ENCODE measurements at places on chromosomes 7 and 10.

- DNase-seq = no peak
Observed at GRCh38 chr10:86586516-86586915, 64.9 kb upstream of the WAPL start.

DNA sequence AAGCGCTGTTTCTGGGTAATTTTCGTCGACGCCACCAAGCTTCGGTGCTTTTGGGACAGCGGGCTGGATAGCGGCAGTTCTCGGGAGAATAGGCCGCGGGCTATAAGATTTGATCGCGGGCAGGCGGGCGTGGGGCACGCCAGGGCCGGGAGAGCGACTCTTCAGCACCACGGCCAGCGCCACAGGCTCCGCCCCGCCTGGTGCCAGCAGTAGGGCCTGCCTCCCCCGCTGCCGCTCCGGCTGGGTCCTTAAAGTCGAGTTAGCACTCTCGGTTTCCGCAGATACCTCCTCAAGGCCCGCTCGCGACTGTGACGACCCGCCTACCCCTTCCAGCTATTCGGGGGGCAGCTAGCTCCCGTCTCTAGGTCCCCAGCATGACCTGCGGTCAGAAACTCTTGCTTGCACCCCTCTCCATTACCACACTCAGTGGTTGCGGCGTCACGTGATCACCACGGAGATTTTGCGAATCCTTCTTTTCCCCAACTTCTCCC, 9.4 kb downstream of the NXPH1 start:
- DNase-seq = no peak

DNA sequence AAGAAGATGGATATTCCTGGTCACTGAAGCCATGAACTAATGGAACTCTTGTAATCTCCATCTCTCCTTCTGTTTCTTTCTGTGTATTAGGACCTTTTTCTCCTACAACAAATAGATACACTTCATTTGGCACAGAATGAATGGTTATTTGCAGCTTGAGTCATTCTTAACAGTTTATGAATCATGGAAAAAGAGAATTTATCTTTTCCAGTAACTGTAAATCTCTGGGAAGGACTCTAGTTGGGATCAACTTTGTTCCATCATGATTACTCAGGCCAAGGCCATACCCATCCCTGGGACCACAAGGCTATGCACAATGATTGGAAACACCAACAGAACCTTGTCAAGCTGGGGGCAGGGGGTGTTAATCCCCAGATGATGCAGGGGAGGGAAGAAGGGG, 36.1 kb upstream of the MDFIC start:
- no peak for DNase-seq

- DNase-seq = no peak
Observed at GRCh38 chr7:38222481-38223096, 44.5 kb downstream of the STARD3NL start.

DNA sequence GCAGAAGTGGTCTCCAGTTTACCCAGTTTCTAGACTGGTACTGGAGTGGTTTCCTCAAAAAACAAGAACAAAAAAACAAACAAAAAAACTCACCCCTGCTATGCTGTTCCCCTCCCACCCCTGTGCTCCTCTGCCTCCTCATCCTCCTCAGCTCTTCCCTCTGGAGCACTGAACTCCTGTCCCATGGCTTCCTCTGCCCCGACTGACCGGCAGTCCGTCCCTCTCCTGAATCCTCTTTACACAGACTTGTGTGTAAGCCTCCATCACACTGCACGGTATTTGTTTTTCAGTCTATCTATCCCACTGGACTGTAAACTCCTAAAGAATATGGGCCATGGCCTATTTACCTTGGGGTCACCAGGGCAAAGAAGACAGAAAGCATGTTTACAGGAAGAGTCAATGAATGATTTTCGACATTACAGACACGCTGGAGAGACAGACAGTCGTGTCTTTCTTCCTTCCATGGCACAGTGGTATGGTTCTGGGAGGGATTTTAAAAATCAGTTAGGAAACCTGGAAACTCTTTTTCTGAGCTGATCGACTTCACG, 265.3 kb downstream of the GLI3 start:
- DNase-seq = no peak

DNA sequence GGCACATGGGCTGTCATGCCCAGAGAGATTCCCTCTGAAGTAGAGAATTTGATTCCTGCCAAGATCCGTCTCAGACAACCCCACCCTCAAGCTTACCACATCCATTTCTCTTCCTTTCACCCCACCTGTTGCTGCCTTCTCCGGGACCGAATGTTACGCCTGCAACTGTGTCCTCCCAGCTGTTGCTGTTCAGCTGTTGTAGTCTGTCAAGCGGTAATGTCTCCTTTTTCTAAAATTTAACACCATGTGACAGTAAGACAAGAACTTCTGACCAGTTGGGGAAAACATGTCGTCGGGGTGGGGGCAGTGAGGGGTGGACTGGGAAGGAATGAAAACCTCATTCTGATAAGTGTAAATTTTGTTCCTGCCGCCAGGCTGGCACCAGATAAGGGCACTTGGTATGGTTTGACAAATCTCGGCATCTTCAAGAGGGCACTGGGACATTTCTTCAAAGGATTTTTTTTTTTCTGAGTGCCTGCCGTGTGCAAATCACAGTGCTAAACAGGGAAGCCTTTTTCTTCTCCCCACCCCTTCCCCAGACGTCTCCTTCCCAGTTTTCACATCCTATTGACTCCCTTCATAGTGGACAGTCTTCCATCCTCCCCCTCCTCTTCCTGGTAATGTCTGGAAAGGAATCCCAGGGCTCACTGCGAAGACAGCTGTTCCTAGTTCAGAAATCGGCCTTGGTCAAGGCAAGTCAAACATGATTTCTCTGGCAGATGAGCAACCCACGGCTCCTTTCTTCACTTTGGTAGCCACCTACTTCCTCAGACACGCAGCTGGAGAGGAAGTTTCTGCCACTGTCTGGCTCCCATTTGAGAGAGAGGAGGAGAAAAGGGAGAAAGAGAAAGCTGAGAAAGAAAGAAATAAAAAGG, 5.0 kb upstream of the CELF2 start:
- no peak for DNase-seq

DNA sequence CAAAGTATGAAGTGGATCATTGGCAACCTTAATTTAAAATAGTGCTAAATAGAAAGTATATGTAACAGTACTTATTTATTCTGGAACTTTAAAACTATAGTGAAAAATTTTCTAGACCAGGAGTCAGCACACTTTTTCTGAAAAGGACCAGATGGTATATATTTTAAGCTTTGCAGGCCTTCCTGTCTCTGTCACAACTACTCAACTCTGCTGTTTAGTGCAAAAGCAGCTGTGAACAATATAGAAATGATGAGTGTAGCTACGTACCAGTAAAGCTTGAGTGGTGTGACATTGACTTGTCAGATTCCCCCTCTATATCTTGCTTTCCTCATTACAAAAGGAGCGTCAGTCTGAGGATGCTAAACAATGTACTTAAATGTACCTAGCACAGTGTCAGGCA, 88.1 kb upstream of the IGFBP3 start:
- no peak for DNase-seq

DNA sequence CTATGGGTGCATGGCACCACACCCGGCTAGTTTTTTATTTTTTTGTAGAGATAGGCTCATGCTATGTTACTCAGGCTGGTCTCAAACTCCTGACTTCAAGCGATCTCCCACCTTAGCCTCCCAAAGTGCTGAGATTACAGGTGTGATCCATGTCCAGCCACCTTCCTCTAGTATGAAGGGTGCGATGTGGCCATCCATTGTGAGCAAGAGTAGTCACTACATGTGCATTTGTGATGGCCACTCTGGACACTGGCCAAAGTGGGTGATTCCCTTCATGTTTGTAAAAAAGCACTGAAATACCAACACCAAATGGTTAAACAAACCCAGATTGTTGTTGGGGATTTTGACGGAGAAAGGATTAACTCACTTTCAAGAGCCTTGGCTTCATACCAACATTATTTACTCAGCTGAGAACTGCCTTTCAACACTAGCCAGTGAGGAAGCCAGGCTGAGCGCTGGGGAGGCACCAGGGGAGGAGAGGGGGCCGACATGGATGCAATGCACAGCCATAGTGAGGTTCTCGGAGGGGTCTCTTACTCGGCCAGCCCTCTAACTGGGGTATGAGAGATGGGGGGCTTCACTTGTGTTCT, 198.1 kb upstream of the LYZL2 start:
- no peak for DNase-seq

DNA sequence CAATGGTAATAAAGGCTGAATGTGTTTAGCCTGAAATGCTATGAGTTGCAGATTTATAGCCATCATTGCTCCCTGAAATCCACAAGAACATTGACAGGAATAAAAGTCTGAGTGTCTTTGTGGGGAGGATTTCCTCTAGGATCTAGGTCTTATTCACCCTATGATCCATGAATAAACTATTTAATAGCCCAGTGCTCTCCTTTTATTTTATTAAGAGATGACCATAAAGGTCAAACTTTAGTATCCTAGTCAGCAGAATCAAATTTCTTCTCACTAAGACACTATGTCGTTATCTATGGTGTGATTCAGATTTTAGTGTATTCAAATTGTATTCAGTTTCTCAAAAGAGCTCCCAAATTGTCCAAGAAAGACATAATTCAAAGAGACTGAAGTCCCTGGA, 67.8 kb upstream of the AKR1E2 start:
- DNase-seq = no peak

- DNase-seq = no peak
Observed at GRCh38 chr10:87750001-87750671, 67.9 kb downstream of the ATAD1 start.

- no peak for DNase-seq
Observed at GRCh38 chr10:95864906-95865813, 42.6 kb upstream of the CC2D2B start.

DNA sequence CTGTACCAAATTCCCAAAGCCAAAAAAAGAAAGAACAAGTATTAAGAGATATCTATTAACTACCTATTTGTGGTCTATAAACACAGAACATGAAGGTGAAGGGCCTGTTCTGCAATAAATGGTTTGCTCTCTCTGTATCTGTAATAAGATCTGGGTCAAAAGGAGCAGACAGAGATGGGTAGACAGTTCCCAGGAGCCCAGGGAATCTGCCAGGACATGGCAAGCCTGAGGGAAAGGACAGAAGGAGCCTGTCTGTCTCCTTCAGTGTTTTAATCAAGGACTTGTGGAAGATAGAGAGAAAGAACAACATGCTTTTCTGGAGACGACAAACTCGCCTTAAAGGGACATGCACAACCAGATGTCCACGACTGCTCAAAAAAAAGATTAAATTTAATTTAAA, 165.7 kb downstream of the ELMO1 start:
- DNase-seq = no peak

GRCh38 chr7:12244694-12245093, 33.6 kb downstream of the TMEM106B start:
- no peak for DNase-seq

DNA sequence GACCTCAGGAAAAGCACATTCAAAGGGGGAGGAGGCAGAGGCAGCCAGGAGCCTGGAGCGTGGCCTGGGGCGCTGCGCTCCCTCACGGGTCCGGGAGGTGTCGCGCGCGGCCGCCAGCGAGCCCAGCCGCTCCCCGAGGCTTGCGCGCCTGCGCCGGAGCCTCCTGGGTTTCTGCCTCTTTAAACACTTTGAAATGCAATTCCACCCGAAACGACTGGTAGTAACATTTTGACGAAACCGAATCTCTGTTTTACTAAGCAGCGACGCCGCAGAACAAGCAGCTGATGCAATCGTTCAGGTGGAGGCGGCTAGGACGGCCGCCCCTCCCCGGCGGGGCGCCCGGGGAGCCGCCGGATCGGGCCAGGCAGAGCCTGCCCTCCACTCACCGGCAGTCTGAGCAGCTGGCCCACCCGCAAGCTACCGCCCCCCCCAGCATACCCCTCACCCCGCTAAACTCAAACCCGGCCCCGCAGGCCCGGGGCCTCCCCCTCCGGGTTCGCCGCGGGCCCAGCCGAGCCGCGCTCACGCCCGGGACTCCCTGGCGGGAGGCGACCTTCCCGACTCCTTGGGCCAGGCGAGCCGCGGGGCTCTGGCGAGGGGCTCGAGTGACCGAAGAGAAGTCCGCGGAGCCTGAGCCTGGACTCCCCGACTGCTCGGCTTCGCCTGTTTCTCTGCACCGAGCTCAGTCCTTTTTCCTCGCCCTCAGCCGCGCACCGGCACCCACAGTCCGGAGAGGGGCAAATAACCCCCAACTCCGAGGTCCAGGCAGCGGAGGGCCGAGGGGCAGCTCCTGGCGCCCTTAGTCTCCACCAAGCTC, 3.2 kb downstream of the MKX start:
- DNase-seq = no peak

GRCh38 chr10:76939933-76940468, 697.6 kb downstream of the KCNMA1 start:
- peak; percentile 0 for DNase-seq

DNA sequence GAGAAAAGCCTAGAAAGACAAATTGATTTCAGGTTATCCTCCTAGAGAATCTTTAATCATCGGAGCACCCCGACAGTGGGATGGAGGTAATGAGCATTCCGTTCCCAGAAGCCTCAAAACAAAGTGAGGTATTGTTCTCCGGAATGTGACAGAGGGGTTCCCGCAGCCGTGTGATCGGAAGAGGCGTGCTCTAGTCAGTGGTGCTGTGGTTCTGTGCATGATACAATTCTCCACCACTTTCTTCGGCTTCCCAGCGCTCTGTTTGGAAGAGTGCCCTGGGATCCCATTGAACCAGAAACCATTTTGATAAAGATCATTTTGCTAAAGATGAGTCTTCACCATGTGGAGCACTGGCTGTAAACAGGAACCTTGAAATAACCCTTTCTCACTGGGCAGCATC, 434.6 kb downstream of the PAXIP1 start:
- DNase-seq = no peak

DNA sequence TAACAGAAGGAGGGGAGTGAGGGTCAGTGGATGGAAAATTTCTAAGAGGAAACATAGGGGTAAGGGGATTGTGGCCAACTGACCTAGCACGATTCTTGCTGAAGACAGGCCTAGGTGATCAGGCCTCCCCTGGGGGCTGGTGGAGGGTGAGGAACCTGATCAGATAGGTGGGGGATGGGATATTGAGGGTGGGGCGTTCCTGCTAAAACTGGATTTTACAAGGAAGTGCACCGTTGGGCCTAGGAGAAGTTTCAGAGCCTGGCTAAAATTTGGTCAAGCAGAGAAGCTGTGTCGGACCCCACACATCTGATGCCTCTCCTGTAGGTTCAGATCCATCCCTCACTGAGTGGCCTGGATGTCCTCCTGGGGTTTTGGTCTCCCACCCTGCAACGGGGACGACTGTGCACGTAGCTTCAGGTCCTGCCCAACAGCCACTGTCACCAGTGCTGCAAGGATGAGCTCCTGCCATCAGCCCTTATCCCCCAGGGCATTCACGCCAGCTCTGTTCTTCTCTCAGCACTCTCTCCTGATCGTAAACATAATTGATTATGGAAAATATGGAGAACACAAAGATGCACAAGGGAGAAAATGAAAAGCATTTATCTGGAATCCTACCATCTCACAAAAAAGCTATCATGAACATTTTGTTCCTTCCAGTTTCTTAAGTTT, 89.9 kb downstream of the ADCY1 start:
- DNase-seq = no peak

DNA sequence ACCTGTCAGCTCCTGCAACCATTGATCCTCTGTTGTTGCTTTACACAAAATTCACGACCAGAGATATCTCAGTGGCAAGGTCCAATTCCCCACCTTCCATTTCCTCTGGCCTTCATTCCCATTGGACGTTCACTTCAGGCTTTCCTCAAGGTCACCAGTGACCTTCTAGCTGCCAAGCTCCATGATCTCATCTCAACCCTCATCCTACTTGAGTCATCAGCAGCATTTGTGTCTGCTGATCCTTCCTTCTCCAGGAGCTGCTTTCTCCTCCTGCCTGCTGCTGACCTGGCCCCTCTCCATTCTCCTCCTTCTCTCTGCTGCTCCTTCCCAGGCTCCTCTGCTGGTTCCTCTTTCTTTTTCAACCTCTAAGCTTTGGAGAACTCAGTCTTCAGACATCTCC, 66.2 kb upstream of the C10orf90 start:
- no peak for DNase-seq

GRCh38 chr10:92242910-92243671, 47.8 kb downstream of the CPEB3 start:
- peak; percentile 44 for DNase-seq
